NCI-H510A treated with DMSO at 0.1 percent for 48 hours (cell line): ENCODE measurements at places on chromosomes 4 and X.
A peak's percentile ranks its signal among the peaks of the same experiment; 100 is the strongest.

DNA sequence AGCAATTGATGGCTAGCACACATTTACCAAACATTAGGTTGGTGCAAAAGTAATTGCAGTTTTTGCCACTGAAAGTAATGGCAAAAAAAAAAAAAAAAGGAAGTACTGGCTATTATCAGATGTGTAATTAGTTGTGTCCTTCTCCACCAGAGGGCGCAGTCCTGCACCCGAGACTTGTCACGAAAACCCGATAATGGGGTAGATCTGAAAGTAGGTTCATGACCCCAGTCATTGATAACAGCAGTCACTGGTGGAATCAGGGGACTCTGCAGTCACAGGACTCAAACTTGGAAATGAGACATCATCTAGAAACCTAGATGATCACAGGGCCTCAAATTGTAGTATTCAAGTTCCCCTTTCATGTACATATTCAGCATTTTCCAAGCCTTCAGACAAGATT, 13.1 kb upstream of the ACOT9 start:
- peak; percentile 32 for DNase-seq

DNA sequence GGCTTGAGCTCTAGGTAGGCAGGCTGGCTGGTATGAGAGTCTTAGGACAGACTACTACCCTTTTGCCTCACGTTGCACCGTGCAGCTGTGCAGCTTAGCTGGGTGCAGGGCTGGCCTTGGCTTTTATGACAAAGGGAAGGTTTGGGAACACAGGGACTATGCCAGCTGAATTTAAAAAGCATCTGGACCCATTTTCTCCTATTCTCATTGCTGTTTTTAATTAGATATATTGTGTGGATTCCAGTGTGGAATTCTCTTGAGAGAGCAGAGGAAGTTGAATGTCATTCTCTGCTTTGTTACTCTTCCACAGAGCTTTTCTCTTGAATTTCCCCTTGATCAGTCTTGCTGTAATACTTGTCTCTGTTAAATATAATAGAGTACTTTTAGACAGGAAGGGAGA, 192.7 kb downstream of the ZNF330 start:
- DNase-seq, result no peak

GRCh38 chr4:133320576-133321170, 171.6 kb downstream of the PCDH10 start:
- peak; percentile 23 for DNase-seq

GRCh38 chr4:25441519-25442117, 64.6 kb downstream of the ANAPC4 start:
- DNase-seq, result peak; percentile 77

GRCh38 chrX:5748586-5749150, 480.0 kb downstream of the NLGN4X start:
- DNase-seq, result no peak

GRCh38 chr4:164892018-164892417, 15.0 kb downstream of the APELA start:
- no peak for DNase-seq

DNA sequence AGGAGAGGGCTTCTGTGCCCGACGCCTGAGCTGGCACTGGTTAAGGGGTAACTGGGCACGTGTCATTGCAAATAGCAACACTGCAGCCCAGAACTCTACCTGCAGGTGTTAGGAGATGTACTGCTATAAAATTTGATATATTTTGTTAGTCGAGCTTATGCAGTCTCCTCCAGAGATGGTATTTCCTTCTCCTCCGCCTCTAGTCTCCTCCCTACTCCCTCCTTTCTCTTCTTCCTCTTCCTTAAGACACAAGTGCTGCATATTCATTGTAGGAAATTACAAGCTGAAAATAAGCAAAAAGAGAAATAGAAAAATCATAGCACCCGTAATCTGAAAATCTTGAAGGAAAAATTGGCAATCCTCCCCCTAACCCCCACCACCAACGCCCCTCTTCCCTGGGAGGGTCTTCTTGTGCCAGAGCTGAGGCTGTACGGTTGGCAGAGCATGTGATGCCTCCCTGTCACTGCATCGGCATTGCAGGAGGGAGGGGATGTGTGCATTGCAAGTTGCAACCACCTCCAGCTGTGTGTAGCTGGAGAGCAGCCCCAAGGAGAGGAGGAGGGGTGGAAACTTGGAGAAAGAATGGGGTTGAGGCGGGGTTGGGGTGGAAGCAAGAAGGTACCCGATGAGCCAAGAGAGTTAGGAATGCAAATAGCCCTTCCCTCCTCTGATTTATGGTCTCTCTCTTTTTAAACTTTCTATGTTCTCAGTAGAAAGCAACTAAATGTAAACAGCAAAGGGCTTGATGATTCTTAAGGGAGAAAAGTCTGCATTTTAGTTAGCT, 48.3 kb upstream of the MND1 start:
- no peak for DNase-seq

DNA sequence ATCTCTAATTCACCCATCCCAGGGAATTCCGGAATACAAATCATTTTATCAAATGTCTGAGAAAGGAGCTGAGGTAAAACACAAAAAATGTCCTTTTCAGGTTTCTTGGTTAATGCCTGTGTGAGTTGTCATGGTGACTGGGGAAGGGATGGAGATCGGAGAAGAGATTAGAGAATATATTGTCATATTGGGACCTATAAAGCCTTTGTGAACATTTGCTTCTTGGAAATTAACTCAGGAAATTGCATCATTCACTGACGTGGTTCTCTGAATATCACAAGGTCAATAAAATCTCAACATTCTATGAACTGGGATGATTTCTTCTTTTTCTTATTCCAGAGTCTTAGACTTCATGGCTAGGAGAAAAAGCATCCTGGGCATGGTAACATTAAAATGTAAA, 174.8 kb upstream of the GLRA2 start:
- DNase-seq, result no peak

GRCh38 chrX:127037159-127037558, 217.6 kb downstream of the PRR32 start:
- no peak for DNase-seq

DNA sequence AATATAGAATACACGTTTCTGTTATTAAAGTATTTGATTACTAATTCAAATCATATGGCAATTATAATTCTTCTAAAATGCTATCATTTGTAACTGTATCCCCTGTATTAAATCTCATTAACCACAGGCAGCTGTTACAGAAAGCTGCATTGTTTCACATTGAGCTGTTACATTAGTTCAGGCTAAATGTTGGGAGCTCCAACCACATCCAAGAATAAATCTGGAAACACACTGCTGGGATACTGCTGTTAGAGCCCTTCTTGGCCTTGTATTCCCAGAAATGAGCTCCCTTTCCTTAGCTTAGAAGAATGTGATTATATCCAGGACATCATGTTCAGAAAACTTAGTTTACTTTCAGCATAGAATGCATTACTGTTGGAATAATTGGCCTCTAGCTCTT, 48.2 kb downstream of the GUCY1B1 start:
- DNase-seq, result no peak

GRCh38 chrX:119685225-119686066, 7.5 kb downstream of the SEPTIN6 start:
- peak; percentile 34 for DNase-seq

DNA sequence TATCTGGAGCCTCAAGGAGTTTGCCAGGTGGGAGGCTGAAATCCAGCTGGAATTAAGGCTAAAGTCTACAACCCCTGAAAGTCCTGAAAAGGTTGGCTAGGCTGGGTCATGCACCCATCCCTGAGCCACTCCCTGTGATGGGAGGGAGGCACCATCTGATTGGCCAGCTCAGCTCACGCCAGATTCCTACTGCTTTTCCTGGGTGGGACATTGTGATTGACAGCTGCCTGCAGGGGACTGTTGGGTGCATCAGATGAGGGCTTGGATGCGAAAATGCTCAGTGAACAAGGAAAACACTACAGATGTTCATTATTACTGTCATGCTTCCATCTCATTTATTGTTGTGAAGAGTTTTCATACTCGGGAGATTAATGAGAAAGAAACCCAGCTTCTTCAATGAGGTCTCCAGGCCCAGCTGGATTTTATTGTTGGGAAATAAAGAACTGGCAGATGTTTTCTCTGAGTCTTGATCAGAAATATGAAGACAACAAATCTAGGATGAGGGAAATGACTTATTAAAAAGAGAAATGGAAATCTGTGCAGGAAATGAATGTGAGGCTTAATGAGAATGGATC, 185.9 kb downstream of the STK32B start:
- DNase-seq, result no peak

DNA sequence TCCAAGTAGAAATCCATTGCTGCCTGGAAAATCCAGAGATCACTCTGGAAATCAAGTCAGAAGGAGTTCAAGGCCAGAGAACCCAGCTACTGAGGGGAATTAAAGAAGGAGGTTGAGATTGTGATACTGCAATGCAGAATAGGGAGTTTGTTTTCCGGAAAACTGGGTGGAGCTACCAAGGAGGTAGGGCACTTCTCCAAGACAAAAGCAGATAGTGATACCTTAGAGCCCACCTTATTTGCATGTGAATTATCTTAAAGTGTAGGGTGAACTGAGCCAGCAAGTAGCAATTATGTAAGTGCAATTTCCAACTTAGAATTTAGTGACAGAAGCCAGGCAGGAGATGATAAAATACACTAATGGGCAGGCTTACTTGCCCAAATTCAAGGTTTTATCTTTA, 178.9 kb downstream of the MID1 start:
- DNase-seq, result no peak

DNA sequence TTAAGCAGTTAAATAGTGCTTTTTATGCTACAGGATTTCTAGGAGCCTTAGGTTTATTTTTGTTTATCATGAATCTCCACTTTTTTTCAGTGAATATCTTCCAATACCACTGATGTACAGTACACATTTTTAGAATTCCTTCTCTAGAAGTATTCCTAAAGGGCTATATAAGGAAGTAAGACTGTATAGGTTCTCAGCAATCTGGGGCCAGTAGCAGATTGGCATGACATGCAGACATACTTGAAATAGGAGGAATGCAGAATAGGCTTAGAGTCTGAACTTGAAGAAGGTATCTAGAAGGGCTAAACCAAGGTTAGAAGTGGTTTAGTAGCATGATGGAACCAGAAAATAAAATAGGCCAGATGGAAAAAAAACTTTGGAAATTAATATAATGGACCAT, 29.8 kb downstream of the HEPH start:
- DNase-seq, result no peak

GRCh38 chr4:104905546-104905945, 241.1 kb upstream of the TET2 start:
- DNase-seq, result no peak

DNA sequence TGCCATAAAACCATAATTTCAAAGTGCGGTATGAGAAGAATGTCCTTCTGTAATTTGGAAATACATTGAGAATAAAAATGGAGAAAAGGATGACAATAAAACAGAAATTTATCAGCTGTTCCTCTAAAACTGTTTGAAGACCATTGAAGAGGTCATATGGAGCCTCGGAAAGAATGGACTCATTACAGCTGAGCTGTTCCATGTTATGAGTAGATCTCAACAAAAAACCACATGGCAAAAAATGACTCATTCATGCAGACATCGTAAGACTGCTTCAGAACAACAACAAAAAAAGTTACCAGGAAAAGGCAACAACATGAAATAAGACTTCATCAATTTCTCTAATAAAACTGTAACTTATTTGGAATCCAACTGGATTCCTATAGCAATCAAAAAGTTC, 39.7 kb downstream of the AKAP4 start:
- no peak for DNase-seq

- peak; percentile 52 for DNase-seq
Observed at GRCh38 chr4:78057135-78057599, at the start of gene FRAS1. Gene FRAS1, plus strand, starts transcription at chr4:78057323. Its CDS starts 687 bp downstream, at chr4:78058010.

GRCh38 chrX:20727447-20727846, 460.7 kb upstream of the RPS6KA3 start:
- no peak for DNase-seq

DNA sequence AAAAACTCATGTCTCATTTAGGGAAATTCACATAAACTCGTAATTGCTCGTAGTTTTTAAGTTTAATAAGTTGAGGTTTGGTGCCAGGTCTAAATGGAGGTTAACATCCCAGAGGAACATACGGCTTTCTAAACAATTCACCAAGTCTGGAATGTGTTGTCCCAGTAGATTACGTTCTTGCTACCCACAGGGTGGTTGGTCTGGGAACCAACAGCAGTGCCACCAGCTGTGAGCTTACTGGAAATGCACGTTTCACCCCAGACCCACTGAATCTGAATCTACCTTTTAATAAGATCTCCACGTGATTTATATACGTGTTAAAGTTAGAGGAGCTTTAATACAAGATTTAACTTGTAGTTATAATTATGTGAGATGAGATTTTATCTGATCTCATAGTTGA, 134.3 kb downstream of the BMPR1B start:
- no peak for DNase-seq

DNA sequence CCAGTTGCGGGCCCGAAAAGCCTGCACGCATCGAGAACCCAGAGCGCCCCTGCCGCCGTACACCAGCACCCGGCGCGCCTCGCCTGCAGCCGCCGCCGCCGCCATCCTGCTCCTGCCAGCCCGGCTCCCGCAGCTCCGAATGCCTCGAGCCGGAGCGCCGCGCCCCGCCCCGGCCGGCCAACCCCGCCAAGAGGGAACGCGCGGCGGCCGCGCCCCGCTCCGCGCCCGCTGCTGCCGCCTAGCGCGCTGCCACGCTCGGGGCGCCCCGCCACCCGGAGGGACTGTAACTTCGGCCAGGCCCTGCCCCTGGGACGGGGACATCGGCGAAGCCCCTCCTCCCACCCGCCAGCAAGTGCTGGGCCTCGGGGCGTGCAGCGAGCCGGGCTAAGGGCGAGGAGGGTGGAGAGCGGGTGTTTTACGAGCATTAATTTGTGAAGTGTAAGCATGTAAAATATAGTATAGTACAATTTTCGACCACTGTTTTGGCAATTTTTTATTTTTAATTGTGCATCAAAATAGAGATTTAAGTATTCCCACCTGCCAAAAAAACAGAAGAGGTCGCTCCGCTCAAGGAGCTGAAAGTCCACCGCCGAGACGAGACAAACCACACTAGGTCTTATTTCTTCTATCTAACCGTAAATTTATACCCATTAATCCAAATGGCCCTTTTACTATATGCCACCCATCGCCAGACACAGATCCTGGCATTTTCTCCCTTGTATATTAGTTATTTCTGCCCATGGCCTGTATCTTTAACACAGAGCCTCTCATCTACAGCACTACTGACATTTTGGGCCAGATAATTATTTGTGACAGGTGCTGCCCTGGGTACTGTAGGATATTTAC, at the start of gene QDPR:
Gene QDPR (minus strand): TSS at position 141 of the 846 bp plus-strand sequence. CDS start 36 bp downstream, at position 105.
- peak; percentile 52 for DNase-seq

GRCh38 chrX:9189286-9189685, 155.4 kb upstream of the FAM9B start:
- peak; percentile 24 for DNase-seq

GRCh38 chr4:140743194-140743931, 12.8 kb downstream of the TBC1D9 start:
- peak; percentile 27 for DNase-seq

GRCh38 chrX:153903991-153904957, at the start of gene AVPR2:
Gene AVPR2, plus strand, starts transcription at chrX:153904673. Its CDS starts 473 bp downstream, at chrX:153905146.
- no peak for DNase-seq

GRCh38 chr4:122083989-122084388, 68.1 kb upstream of the BLTP1 start:
- DNase-seq, result no peak

GRCh38 chr4:89196745-89197144, 85.4 kb downstream of the TIGD2 start:
- no peak for DNase-seq

DNA sequence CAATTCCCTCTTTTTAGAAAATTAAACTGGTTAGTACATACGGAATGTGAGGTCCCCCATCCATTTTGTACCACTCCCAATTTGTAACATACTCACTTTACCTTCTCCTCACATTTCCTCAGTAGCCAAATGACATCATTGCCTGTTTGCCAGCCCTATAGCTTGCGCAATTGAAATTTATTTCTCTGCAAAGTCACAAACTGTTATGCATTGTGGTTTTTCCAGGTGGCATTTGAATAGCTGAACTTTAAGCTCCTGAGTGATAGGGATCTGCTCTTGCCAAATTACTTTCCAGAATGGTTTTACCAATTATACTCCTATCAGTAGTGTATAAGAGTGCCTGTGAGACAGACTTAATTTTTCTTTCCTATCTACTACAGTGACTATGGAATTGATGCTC, 7.7 kb downstream of the COL4A5 start:
- no peak for DNase-seq
